NCI-H1417 treated with DMSO at 0.1 percent for 48 hours (cell line): ENCODE measurements at places on chromosomes 2 and 18.

- DNase-seq, result no peak
Observed at GRCh38 chr2:219254590-219255201, 978 bp upstream of the TUBA4A start.

GRCh38 chr2:147211484-147211883 lies 633.3 kb upstream of the ACVR2A start:
- no peak for DNase-seq

- DNase-seq, result no peak
Observed at GRCh38 chr18:56835331-56835730, 184.2 kb downstream of the WDR7 start.

GRCh38 chr2:86304416-86304815 lies 33.0 kb downstream of the REEP1 start:
- no peak for DNase-seq

DNA sequence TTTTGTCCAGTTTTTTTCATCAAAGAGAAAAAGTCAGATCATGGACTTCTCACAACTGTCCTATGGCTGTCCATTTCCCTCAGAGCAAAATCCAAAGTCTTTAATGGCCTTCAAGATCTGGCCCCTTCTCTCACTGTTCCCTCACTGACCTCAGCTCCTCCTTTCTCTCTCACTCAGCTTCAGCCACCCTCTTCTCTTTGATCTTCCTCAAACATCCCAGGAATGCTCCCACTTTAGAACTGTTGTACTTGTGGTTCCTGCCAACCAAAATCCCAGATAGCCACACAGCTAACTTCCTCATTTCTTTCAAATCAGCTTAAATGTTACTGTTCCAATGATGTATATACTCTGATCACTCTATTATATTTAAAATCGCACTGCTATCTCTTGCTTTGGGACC lies 82.9 kb downstream of the NUP35 start:
- no peak for DNase-seq

GRCh38 chr2:142880279-142880678 lies 2.8 kb downstream of the KYNU start:
- no peak for DNase-seq

DNA sequence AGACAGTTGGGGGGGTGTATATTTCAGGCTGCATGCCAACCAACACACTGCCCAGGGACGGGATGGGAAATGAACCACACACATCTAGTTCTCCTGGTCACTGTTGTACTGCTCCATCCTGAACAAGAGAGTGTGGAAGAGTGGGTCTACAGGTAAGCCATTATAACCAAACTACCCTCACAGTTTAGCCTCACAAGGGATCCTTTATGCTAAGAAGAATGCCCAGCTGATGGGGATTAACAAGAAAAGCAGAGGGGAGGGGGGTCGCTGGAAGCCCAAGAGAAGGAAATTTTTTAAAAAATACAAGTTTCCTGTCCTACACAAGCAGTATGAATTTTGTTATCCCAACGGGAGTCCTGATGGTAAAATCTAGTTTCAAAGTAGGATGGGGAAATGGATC lies 16.1 kb downstream of the SPRED2 start:
- no peak for DNase-seq

DNA sequence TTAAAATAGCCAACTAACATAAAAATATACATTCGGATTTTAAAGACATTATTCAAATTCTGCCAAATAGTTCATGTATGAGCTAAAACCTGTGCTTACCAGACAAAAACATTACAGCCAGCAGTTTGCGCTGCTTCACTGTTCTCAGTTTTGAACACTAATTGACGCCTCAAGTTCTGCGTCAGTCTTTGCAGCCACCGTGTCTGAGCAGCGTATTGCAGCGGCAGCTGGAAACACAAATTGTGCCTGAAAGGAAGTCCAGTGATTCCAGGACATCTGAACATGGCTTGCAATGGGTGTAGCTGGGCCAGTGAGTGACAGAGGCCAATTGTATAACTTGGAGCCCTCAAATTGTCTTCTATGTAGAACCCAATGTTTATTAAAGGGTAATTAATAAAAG lies 267.6 kb downstream of the TFCP2L1 start:
- no peak for DNase-seq

DNA sequence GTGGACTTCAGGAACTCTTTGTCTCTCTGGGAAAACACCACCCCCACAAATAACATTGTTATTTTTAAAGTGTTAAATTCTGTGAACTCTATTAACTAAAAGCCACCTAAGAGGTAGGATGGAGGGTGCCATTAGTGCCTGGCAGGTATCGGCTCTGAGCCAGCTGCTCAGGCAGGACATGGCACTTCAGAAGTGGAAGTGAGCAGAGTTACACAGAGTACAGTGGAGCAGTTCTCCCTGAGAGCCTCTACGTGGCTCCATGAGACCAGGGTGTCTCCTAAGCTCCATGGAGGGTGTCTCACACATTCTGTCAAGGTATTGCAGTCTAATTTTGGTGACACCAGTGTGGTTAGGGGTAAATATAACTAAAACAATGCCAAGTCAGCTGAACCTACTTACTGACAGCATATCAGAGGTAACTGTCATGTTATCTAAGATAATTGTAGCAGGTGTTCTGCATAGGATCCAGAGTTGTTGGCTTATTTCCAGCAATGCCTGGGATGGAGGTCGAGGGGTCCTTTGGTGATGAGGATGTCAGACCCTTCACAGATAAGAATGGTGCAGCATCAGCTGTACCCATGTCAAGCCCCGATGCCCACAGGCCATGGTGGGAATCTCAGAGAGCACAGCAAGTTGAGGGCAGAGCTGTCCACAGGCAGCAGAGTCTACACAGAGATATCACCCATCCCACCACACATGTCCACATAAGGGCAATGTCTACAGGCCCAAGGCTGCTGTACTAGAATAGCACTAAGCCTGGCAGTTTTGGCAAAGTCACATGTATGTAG lies 8.6 kb upstream of the MALL start:
- no peak for DNase-seq

- no peak for DNase-seq
Observed at GRCh38 chr2:102099536-102100298, 42.8 kb upstream of the IL1R1 start.

DNA sequence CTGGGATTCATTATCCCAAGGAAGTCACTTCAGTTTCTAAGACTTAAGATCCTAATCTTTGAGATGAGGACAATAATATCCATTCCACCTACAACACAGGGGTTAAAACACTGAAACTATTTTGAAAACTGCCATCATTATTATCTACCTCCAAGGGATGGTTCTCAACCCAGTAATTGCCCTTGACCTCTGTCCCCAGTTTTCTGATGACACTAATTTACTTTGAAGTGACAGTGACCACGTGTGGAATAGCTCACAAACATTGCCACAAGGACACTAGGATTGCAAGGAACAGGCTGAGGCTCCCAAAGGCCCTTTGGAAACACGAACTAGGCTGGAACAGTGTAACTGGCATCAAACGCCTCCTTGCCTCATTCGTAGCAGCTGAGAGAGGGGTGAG lies 78.4 kb downstream of the UXS1 start:
- DNase-seq, result no peak

DNA sequence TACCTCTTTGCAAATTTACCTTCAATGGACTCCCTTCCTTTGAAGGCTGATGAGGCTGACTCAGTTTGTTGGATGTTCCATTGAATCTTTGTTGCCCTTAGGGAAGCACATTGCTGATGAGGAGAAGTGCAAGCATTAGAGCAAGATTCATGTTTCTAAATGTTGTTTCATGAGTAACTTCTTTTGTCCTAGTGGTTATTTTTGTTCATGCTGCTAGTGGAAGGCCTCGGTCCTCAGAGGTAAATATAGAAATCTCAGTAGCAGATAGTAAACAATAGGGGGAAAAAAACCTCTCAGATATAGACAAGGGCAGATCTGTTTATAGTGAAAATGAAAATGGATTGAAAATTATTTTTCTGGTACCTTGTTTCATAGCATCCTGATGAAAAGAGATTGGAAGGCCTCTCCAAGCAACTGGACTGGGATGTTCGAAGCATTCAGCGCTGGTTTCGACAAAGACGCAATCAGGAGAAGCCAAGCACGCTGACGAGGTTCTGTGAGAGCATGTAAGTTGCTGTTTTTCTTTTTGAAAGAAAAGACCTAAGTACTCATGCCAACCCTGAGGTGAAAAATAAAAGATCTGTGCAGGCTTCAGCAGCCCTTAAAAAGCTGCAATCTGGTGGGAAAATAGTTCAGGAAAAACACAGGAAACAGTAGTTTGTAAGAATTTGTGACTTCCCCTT lies 104.9 kb downstream of the CERS6 start:
- no peak for DNase-seq

- DNase-seq, result no peak
Observed at GRCh38 chr2:18047213-18047611, 168.7 kb downstream of the KCNS3 start.

DNA sequence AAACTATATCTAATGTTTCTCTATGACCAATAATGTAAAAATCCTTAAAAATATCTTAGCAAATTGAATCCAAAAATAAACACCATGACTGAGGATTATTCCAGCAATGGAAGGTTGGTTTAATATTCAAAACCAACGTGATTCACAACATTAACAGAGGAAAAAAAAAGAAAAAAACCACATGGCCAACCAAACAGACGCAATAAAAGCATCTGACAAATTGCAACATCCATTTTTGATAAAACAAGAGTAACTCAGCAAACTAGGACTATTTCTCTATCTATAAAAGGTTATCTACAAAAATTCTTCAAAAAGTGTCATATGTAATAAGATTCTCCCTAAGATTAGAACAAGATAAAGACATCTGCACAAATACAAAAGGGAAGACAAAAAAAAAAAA lies 28.9 kb downstream of the PPP3R1 start:
- DNase-seq, result no peak

- DNase-seq, result no peak
Observed at GRCh38 chr2:144475044-144475443, 44.9 kb downstream of the ZEB2 start.

DNA sequence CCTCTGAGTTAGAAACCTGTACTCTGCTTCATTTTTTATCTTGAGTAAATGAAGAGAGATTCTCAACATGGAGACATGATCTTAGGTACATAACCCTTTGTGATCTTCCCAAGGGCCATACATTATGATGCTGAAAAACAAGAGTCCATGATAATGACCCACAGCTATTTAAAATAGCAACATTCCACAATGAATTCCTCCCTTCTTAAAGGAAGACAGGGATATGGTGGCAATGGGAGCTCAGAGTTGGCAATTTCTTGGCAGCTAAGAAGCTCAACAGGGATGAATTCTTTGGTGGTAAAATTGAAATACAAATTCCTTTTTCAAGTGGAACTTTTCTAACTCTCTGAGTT lies 638.5 kb downstream of the CNTNAP5 start:
- DNase-seq, result no peak

- DNase-seq, result no peak
Observed at GRCh38 chr2:12222554-12222953, 476.1 kb downstream of the LPIN1 start.

DNA sequence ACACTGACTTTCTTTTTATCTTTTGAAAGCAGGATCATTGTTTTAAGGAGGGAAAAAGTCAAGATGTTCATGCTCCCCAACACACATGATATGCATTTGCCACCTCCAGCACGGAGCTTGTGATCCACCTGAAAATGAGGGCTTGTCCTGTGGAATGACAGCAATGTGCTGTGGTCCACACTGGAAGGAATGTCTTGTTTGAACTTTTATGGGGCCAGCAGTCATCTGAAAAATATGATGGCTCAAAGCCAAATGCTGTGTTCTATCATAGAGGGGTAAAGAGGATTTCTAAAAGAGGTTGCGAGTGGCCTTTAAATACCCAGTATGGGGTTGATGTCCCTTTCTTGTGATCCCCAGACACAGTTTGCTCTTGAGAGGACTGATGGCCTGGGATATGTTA lies 226.5 kb upstream of the SPRED2 start:
- no peak for DNase-seq

DNA sequence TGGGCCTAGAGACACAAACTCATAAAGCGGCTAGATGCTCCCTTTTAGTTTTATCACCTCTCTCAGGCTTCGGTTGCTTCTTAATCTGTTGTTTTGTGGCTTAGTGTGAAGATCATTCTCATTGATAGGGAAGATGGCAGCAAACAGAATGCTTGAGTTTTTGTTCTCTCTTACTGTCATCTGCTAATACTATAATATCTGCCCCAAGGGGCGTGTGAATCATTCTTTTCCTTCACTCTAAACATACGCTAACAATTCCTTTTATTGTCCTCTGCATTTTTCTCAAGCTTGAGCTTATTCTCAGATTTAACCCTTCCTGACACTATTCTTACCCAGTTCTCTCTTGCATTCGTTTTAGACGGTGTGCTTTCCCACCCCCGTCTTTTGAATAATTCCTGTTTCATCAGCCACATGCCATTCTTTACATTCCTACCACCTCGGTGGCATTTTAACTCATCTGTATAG lies 323.9 kb upstream of the NRP2 start:
- no peak for DNase-seq

GRCh38 chr2:42839809-42840501 lies 47.6 kb upstream of the HAAO start:
- no peak for DNase-seq

- peak; percentile 47 for DNase-seq
Observed at GRCh38 chr18:59387687-59388565, 28.9 kb upstream of the LMAN1 start.

- DNase-seq, result no peak
Observed at GRCh38 chr2:71684226-71685072, 231.1 kb downstream of the DYSF start.

DNA sequence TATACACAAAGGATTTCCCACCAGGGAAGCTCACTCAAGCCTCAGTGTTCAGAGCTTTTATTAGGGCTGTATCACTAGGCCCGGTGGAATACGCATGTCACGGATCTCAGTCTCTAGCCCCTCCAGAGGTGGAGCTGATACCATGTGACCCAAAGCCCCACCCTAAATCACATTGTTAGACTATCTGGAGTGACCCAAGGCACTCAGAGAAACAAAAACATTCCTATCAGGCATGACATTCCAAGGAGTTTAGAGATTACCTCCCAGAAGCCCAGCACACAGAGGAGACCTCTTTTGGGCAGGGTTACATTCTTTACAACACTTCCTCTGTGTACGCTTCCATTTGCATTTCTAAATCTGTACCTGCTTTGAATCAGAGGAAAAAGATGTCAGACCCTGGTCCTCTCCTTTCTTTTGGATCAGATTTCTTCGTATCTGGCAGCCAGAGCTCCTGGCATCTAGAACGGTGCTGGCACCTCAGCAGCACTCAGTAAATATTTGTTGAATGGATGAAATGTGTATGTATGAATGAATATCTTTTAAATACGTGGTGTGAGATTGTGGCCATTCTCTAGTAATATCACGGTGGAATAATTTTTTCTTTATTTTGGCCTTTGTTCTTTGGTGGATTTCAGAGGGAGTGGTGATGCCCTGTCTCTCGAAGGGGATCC lies 37.7 kb upstream of the SMAD2 start:
- no peak for DNase-seq

- no peak for DNase-seq
Observed at GRCh38 chr18:33424266-33424946, 16.1 kb downstream of the CCDC178 start.
